ENCODE measurements at places on chromosomes 16 and 17.

- DNase-seq: no peak
Measured at GRCh38 chr16:89841275-89841674, 13.0 kb downstream of the SPIRE2 start.

DNA sequence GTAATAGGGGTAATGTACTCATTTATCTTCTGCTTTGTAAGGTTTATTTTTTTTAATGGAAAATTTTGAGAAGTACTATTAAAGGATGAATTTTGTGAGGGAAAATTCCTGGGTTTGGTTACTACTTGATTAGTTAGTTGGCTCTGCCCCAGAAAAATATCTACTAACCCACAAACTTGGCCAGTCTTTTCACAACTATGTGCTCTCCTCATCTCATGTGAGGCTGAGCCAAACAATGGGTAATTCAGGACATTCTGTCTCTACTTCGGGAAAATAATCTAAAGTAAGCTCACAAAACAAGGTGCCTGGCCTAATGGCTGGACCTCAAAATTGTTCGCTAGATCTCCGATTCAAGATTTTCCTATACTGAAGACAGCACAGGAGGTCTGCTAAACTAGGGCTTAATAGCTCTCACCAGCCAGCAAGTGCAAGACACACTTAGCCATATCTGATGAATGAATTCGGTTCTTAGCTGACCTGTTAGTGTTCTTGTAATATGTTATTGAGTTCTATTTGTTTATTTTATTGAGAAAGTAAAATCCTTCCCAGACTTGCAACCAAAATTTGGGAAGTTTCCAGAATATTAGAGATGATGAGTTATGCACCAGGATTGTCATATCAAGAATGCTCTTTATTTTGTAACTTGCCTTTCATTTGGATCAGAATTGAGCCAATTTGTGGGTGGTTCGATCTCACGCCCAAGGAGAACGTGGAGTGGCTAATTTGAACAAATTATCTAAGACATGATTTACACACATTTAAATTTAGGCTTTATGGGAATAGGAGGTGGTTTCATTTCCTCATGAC lies 5.7 kb downstream of the KCNJ16 start:
- no peak for DNase-seq

GRCh38 chr17:43468691-43469139 lies 15.1 kb upstream of the DHX8 start:
- DNase-seq: no peak

DNA sequence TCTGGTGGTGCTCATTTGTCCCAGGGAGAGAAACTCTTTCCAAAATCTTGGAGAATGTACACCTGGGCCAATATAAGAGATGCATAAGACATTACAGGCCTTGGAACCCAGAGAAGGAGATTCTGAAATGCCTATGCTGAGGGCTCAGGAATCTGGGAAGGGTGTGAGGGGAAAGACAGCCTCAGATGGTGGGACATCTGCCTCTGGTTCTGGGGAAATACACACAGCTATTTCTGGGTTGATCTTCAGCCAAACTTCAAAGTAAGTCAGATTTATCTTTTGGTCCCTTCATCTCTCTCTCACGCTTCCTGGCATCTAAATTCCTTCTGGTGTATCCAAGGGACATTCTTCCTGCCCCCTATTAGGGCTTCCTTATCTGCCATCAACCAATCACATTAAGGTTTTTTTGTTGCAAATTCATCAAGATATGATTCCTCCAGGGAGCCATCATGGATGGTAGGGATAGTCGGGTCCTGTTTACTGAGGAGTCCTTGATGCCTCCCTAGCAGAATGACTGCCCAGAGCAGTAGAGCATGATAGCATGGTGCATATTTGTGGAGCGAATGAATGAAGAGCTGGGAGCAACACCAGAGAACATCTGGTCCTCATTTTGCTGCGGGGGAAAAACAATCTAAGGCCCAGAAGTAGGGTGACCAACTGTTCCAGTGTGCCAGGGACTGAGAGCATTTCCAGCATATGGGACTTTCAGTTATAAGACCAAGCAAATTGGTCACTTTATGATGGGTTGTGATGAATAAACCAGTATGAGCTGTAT lies 35.7 kb upstream of the DYNLL2 start:
- no peak for DNase-seq

GRCh38 chr17:82457073-82457928 lies 1.2 kb upstream of the NARF start:
- DNase-seq: no peak

Data from lung microvascular endothelial cell (primary cell).